A549 treated with AZD2906 at 1 μM for 4 hours (cell line): ENCODE measurements at places on chromosomes 5 and 9. TPM values are rescaled to one million over a fixed set of nuclear protein-coding genes. Genes with fewer than 3 reads are reported as not detected.

Gene NR2F1-AS1
- 2.6 to 4.3 TPM (median 3.0 TPM) in 5 replicates for total RNA-seq

Gene FOXD4L6
- 0.06 to 0.09 TPM in 2 of 5 replicates, not detected in the others for total RNA-seq

Gene BTF3
- 1,061 to 1,200 TPM (median 1,081 TPM) in 5 replicates for total RNA-seq

Gene ZBTB34
- 3.0 to 3.9 TPM (median 3.4 TPM) in 5 replicates for total RNA-seq

Gene SLC6A3
- total RNA-seq, result 1.00 to 2.2 TPM (median 1.3 TPM) in 5 replicates

Gene IL31RA
- total RNA-seq, result 1.1 to 1.4 TPM (median 1.2 TPM) in 5 replicates

Gene FRRS1L
- 0.15 to 0.27 TPM (median 0.27 TPM) in 5 replicates for total RNA-seq

Gene PCDHAC1
- total RNA-seq, result 1.7 to 2.2 TPM (median 1.9 TPM) in 5 replicates

Gene OR1J4
- not detected in 5 replicates for total RNA-seq

Gene MTRR
- 26.5 to 31.3 TPM (median 29.1 TPM) in 5 replicates for total RNA-seq

Gene TIFAB
- not detected in 5 replicates for total RNA-seq

Gene SLC45A2
- total RNA-seq, result not detected in 5 replicates
